ENCODE measurements at places on chromosomes 3 and 15. TPM values are rescaled to one million over a fixed set of nuclear protein-coding genes. Genes with fewer than 3 reads are reported as not detected.

DNA sequence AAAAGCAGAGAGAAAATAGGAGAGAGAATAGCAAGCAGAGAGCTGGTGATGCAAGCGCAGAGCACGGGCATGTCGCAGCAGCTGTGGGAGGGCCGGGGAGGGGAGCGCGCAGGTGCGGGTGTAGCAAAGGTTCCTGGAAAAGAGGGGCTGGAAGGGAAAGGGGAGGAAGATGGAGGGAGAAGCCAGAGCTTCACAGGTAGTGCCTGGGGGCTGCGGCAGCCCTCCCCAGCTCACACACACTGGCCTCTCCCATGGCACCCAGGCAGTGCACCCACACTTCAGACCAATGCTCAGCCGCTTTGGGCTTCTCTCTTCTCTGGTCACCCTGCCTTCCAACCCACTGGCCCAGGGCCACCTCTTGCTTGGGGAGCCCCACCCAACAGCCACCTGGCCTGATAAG, 72.1 kb downstream of the ADAMTS7 start:
- H3K36me3 ChIP-seq, result no peaks in the 10 kb centered on the region
- peaks cover 16% of the 10 kb centered on the region for H3K27me3 ChIP-seq
- peaks cover 2% of the 10 kb centered on the region for H3K4me1 ChIP-seq
- H3K4me3 ChIP-seq, result no peak overlapping the region
- DNase-seq, result peak; percentile 71
- H3K27ac ChIP-seq, result no peak overlapping the region

Gene IL5RA
- total RNA-seq, result not detected

Gene AADAC
- not detected for total RNA-seq

Gene C15orf62
- not detected for total RNA-seq

All from osteocyte (in vitro differentiated cells).